ENCODE measurements at places on chromosomes 2 and 18. TPM values are rescaled to one million over a fixed set of nuclear protein-coding genes. Genes with fewer than 3 reads are reported as not detected.

HPCAL1 gene
- 7.9 TPM for total RNA-seq

KCNG2 gene
- 2.6 TPM for total RNA-seq

TXNDC9 gene
- total RNA-seq, result 89.8 TPM

DNAJC5G gene
- not detected for total RNA-seq

TWIST2 gene
- 32.0 TPM for total RNA-seq

DNA sequence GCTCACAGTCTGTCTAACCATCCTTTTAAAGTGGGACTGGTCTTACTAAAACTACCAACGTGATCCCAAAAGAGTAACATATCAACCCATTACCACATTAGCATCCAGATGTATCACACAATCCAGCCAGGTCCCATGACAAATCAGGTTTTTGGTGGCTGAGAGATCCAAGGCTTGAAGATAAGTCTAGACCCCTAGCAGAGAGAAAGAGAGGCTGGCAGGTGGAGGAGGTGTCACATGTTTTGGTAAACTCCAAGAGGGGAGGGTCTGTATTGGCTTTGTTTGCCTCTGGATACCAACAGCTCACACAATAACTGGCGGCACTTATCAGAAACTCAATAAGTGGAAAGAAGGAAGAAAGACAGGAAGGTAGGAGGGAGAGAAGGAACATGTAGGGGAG is 357.6 kb downstream of the SS18 start:
- no peak for DNase-seq

- DNase-seq, result no peak
Observed at GRCh38 chr18:74683573-74683972, 85.9 kb downstream of the ZNF407 start.

GRCh38 chr2:10817413-10817812 is 4.8 kb upstream of the PDIA6 start:
- no peak for DNase-seq

DNA sequence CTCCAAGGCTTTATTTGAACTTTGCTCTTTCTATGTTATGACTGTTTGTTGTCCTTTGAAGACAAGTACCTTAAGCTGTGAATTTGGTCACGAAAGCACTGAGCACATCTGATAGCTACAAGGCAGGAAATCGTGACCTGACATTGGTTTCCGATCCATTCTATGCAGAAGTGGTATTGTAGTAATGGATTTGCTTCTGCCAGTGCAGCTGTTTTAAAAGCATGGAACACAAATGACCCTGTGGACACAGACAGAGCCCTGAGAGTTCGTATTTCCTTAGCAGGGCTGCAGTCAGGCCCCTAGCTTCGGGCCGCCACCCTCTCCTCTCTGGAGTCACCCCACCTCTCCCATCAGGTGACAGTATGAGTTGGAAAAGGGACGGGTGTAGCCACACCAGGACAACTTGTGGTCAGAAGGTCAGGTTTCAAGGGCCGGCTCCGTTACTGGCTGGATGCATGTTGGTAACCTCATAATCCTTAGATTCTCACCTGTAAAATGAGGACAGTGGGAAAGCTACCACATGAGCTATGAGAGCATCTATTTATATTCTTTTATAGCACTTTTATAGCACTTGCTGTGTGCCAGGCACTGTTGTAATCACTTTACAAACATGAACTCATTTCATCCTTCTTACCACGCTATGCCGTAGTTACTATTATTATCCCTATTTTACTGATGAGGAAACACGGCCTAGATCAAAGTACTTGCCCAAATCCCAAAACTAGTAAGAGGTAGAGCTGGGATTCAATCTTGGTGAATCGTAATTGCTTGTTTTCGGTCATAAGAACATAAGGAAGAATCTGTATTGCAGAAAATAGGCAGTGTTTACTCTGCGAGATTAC is 70.2 kb downstream of the SPATS2L start:
- no peak for DNase-seq

DNA sequence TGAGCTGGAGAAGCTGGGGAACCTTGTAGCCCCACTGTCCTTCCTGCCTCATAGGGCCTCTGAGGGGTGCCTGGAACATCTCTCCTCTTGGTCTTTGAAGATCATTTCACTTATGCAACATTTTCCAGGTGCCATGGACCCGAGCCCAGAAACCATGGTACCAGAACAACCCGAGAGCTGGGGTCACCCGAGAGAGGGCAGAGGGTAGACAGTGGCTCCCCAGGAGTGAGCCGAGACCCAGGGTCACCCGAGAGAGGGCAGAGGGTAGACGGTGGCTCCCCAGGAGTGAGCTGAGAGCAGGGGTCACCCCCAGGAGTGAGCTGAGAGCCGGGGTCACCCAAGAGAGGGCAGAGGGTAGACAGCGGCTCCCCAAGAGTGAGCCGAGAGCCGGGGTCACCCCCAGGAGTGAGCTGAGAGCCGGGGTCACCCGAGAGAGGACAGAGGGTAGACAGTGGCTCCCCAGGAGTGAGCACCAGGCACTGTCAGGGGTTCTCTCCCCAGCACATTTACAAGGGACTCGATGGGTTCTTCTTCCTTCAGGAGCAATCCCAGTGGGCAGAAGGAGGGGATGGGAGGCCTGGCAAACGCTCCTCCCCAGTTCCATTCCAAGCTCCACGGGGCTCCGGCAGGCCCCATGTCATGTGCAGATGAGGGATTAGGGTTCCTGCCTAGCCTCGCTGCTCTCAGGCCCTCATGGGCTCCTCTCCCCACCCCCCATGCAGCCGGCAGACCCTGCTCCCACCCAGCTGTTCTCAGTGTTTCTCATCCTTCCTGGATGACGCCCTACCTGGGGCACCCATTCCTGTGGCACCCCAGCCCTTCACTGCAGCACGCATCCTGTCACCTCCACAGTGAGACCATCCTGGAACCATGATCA is 163.5 kb downstream of the RTP5 start:
- no peak for DNase-seq

GRCh38 chr2:226461981-226462380 is 337.6 kb downstream of the IRS1 start:
- no peak for DNase-seq
